SW480 (cell line): ENCODE measurements at places on chromosomes 16 and 17.

GRCh38 chr17:39002991-39003715, 36.0 kb upstream of the FBXO47 start:
- no peak for DNase-seq

GRCh38 chr16:75632857-75633256, 9.8 kb upstream of the ADAT1 start:
- no peak for DNase-seq

- DNase-seq, result peak; percentile 96
Measured at GRCh38 chr17:72416054-72416675, 295.3 kb downstream of the SOX9 start.

GRCh38 chr17:65857718-65858117, 296.3 kb upstream of the AXIN2 start:
- DNase-seq, result no peak
